Stimulated activated CD4-positive, alpha-beta T cell treated with anti-CD3 and anti-CD28 coated beads, Interleukin-15, amount 100 ng/mL, for 1 hour (primary cell): ENCODE measurements at places on chromosomes 5 and 9.

DNA sequence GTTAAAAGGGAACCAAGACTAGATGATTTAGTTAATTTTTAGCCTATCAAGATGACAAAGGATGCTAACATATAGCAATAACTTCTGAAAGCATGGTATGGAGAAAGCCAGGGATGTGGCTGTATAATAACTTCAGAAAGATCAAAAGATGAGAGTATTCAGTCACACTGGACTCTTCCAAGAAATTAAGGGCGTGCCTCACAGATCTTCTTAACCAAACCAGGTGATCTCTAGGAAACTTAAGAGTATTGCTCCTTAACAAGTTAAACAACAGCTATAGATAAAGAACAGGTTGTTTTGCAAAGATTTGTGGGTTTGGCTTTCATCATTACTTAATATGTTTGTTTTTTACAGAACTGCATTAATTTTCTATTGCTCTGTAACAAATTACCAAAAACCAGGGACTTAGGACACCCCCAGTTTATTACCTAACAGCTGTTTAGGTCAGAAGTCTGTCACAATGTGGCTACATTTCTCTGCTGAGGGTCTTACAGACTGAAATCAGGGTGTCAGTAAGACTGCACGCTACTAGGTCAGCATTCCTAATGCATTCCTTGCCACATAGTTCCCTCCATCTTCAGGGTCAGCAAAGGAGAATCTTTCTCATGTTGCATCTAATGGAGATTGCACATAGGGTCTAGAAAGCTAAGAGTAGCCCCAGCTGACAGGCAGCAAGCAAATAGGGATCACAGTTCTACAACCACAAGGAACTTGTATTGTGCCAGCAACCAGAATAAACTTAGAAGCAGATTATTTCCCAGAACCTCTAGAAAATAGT is 113.8 kb downstream of the WDR70 start:
- DNase-seq = no peak

DNA sequence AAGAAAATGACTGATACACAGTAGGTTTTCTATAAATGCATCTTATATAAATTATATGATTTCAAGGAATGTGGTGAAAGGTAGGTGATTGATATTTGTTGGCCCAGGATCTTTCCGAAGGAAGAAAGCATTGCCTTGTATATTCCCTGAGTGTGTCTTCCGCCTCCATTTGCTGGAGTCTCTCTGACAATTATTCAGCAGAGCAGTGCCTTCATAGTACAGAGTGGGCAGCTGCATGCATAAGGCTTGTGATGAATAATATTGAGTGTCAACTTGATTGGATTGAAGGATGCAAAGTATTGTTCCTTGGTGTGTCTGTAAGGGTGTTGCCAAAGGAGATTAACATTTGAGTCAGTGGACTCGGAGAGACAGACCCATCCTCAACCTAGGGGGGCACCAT is 58.5 kb downstream of the CETN3 start:
- no peak for DNase-seq

- no peak for DNase-seq
Observed at GRCh38 chr9:120510816-120511215, 69.2 kb downstream of the CDK5RAP2 start.

DNA sequence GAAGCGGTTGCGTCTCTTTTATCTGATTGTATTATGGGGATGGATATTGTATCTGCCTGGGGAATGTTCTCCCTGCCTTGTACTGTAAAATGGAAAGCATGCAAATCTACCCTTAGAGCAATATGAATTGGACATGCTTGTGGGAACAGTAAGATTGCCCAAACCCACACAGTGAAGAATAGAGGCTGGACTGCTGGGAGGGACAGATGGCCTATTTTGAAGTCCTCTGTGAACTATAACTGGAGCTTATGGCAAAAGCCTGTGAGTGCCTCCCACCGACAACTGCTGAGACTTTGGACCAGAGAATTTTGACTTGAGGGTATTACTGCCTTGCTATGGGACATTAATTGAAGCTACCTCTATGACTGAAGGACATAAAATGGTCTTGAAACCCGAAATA is 168.9 kb downstream of the ERCC6L2 start:
- DNase-seq = no peak

DNA sequence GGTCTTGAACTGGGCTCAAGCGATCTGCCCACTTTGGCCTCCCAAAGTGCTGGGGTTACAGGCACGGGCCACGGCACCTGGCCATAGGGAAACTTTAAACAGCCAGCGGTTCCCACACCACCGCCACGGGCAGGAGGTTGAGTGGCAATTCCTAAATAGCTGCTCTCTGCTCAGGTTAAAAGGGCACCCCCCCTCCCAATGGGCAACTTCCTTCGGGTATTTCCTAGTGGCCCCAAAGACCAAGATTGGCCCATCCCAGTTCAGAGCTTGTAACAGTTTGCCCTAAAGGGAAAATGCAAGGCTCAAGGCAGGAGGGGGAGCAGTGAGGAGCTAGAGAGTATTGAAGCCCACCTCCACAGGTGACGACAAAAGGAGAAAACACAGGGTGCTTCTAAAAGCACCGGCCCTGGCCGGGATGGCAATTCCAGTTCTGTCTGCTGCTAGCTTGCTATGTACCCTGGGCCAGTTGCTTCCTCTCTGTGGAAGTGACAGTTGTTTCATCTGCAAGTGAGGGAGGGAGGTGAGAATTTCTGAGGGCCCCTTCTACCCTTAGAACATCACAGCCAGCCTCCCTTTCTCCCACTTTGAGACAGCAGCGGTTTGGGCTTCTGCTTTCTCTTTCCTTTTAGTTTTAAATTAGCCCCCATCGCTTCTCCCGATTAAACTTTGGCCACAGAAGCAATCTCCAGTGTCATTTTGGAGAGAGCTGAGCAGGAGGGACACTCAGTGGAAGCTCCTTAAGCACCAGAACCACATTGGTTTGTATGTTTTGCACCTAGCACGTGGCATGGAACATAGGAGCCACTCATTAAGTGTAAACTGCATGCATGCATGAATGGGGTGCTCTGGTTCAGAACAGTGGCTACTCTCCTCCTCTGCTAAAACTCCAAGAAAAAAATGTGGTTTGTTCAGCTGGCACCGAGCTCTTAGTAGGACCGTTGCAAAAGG is 17.3 kb upstream of the TNIP1 start:
- DNase-seq = no peak

DNA sequence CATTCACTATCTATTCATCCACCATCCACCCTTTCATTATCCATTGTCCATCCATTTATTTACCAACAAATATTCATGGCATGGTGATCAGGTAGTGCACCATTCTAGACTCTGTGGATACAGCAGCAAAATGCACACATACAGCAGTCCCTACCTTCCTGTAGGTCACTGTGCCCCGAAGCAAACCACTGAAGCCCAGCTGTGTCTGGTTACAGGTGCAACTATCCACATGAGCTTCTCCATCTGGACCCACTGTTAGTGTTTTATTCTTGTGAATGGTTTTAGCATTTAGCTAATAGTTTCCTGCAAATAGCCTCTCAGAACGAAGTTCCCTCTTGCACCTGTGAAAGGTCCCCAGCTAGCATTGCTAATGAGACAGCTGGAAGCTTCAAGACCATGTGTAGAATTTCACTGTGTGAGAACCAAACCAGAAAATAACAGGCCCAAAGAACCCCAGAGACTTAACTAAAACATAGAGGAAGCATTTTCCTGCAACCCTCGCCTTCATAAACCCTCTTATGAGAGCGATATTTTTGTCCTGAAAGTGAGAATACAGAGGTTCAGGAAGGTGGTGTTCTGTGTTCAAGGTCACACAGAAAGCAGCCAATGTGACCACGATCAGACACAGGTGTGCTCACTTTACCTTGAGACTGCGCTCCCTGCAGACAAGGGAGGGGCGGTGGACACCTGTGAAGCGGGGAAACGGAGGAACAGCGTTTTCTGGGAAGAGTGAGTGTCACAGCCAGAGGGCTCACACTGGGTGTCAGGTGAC is 18.5 kb downstream of the PAEP start:
- no peak for DNase-seq

- DNase-seq = no peak
Observed at GRCh38 chr5:91212714-91213092, 170.4 kb downstream of the ARRDC3 start.

- DNase-seq = no peak
Observed at GRCh38 chr9:27053369-27054022, 48.0 kb upstream of the LRRC19 start.

DNA sequence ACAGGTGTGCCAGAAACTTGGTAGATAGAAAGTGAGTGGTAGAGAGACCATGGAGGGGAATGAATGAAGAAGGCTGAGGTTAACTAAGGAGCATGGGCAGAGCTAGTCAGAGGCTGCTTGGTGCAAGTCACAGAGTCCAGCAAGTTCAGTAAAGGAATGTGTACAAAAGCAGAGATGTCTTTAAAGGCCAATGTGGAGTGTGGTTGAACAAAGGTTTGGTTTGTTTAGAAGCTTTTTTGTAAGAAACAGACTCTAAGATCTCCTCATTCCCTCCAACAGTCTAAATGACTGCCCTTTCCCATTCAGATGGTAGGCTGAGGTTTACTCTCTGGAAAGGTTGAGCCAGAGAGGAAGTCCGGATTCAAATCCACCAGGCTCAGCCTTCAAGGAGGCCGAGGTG is 84.2 kb downstream of the TNC start:
- no peak for DNase-seq

- no peak for DNase-seq
Observed at GRCh38 chr9:14189578-14189977, 124.4 kb downstream of the NFIB start.

DNA sequence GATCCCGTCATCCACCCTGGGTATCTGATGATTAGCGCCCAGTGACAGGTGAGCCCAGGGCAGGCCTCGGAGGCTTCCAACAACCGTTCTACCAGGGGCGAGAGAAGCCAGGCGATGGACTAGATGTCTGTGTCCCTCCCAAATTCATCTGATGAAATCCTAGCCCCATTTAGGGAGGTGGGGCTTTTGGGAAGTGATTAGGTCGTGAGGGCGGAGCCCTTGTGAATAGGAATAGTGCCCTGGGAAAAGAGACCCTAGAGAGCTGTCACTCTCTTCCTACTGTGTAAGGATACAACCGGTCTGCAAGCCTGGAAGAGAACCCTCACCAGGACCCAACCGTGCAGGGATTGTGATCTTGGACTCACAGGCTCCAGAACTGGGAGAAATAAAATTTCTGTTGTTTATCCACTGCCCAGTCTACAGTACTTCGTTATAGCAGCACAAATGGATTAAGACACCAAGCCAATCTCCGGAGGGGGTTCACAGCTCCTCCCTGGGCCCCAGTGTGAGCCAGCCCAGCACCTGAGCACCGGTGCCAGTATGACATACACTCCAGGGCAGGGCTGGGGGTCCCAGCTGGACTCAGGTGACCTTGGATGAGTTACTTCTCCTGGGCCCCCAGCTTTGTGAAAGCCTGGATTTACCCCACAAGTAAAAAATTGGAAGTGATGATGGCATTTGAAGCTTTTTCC is 162.2 kb downstream of the DAB2IP start:
- DNase-seq = no peak

DNA sequence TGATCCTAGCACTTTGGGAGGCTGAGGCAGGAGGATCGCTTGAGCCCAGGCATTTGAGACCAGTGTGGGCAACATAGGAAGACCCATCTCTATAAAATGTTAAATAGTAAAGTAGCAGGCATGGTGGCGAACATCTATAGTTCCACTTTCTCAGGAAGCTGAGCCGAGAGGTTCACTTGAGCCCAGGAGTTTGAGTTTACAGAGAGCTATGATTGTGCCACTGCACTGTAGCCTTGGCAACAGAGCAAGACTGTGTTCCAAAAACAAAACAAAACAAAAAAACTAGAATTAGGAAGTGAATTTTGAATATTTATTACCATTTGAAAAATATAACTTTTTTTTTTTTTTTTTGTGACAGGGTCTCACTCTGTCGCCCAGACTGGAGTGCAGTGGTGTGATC is 26.8 kb upstream of the PAX5 start:
- DNase-seq = no peak

DNA sequence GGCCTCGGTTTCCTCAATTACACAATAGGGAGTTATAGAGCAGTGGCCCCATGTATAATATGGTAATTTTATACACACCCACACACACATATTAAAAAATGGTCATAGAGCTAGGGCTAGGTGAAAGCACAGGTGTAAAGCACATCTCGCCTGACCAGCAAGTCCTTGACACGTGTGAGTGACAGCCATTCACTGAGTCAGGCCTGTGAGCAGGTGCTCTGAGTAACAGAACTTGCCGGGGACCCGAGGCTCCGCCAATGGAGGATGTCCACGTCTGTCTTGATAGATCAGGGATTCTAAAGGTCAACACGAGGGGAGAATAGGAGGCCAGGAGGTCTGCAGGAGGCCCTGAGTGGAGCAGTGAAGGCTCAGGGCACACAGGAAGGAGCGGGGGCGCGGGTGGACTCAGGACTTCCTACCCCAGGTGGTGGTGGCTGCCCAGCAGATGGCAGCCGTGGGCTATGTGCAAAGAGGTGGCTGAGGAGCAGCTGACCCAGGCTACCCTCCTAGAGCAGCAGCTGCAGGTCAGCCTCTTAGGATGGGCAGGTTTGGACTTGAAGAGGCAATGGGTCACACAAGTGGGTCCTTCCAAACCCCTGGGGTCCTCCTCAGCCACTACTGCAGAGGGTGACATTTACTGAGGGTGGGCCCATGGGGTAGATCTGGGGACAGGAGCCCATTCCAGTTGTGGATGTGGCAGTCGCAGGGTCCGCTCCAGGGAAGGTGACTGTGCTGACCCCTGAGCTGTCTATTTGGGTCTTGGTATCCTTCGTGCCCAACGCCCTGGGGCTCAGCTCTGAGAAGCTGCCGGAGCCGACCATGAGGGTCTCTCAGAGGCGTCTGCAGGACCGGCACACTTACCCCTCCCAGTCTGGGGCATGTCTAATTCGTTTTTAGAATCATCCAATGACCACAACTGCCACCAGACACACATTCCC is 45.9 kb downstream of the PRRT1B start:
- peak; percentile 69 for DNase-seq

GRCh38 chr5:119271758-119272730 is 83.8 kb upstream of the TNFAIP8 start:
- no peak for DNase-seq

GRCh38 chr9:76655121-76655541 is 109.1 kb upstream of the PCA3 start:
- DNase-seq = no peak

DNA sequence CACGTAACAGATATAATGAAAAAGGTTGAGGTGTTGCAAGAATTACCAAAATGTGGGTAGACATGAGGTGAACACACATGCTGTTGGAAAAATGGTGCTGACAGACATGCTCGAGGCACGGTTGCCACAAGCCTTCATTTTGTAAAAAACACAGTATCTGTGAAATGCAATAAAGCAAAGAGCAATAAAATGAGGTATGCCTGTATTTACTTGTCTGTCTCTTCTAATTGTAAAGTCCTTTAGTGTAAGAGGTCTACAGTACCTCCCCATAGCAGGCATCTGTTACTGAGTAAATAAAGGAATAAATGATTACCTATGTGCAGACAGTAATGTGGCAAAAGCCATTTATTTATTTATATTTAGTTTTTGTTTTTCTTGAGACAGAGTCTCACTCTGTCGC is 3.0 kb upstream of the CAST start:
- no peak for DNase-seq

DNA sequence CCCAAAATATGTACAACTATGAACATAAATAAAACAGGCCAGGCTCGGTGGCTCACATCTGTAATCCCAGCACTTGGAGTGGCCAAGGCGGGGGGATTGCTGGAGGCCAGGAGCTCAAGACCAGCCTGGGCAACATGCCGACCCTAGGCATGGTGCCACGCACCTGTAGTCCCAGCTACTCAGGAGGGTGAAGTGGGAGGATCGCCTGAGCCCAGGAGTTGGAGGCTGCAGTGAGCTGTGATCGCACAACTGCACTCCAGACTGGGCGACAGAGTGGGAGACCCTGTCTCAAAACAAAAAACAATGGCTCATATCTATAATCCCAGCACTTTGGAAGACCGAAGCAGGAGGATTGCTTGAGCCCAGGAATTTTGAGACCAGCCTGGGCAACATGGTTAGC is 1.5 kb downstream of the HAUS6 start:
- DNase-seq = no peak

GRCh38 chr5:73928476-73929070 is 302.6 kb downstream of the ARHGEF28 start:
- no peak for DNase-seq
